ENCODE measurements at places on chromosomes 12 and 14. TPM values are rescaled to one million over a fixed set of nuclear protein-coding genes. Genes with fewer than 3 reads are reported as not detected.

GAS2L3 gene
- 38.7 TPM for total RNA-seq

MAP3K9 gene
- 11.7 TPM for total RNA-seq

SLC25A21 gene
- 3.5 TPM for total RNA-seq

CNTN1 gene
- total RNA-seq = 3.0 TPM

CD9 gene
- total RNA-seq = 182 TPM

HOXC12 gene
- not detected for total RNA-seq

NABP2 gene
- 52.9 TPM for total RNA-seq

CYP27B1 gene
- 11.6 TPM for total RNA-seq

IL25 gene
- not detected for total RNA-seq

TROAP gene
- total RNA-seq = 99.1 TPM

LTBR gene
- 128 TPM for total RNA-seq

PLEKHD1 gene
- total RNA-seq = 1.2 TPM

BDKRB1 gene
- total RNA-seq = not detected

KRT8 gene
- total RNA-seq = 1,655 TPM

ANO4 gene
- 1.7 TPM for total RNA-seq

SAMD15 gene
- 1.9 TPM for total RNA-seq

AMN gene
- total RNA-seq = 5.7 TPM

PPP1R36 gene
- 0.47 TPM for total RNA-seq

BEGAIN gene
- total RNA-seq = 8.5 TPM

PRR4 gene
- 2.2 TPM for total RNA-seq

C12orf54 gene
- not detected for total RNA-seq

TPPP2 gene
- not detected for total RNA-seq

GNB3 gene
- total RNA-seq = 8.7 TPM

SSTR1 gene
- not detected for total RNA-seq

ETFRF1 gene
- 8.4 TPM for total RNA-seq

SDR9C7 gene
- not detected for total RNA-seq

EPS8 gene
- total RNA-seq = 49.9 TPM

KLRC4 gene
- total RNA-seq = 2.1 TPM

OR4K5 gene
- total RNA-seq = not detected

TAS2R19 gene
- total RNA-seq = 1.6 TPM

NANOG gene
- total RNA-seq = 0.22 TPM

GDF3 gene
- not detected for total RNA-seq

KIF5A gene
- 5.2 TPM for total RNA-seq

CFAP54 gene
- 0.25 TPM for total RNA-seq

TGM1 gene
- 5.6 TPM for total RNA-seq

AQP6 gene
- total RNA-seq = not detected

POTEG gene
- not detected for total RNA-seq

CCDC60 gene
- total RNA-seq = not detected

OTX2 gene
- total RNA-seq = not detected

RPGRIP1 gene
- not detected for total RNA-seq

KRT72 gene
- 0.17 TPM for total RNA-seq

SLC16A7 gene
- 10.0 TPM for total RNA-seq

RTL1 gene
- not detected for total RNA-seq

NELL2 gene
- 1.1 TPM for total RNA-seq

CNPY2 gene
- total RNA-seq = 109 TPM

TSPAN8 gene
- 0.76 TPM for total RNA-seq

ADAMTS20 gene
- not detected for total RNA-seq

PUS7L gene
- total RNA-seq = 15.3 TPM

R3HDM2 gene
- 45.4 TPM for total RNA-seq

PCNX4 gene
- 48.4 TPM for total RNA-seq

SLC8A3 gene
- not detected for total RNA-seq

AKAP3 gene
- total RNA-seq = 4.3 TPM

C12orf75 gene
- total RNA-seq = 81.0 TPM

CLEC12A gene
- total RNA-seq = not detected

TAS2R7 gene
- total RNA-seq = not detected

NID2 gene
- 0.84 TPM for total RNA-seq

TMEM119 gene
- not detected for total RNA-seq
